Activated T-helper 1 cell treated with anti-CD3 and anti-CD28 coated beads, Interleukin-12 subunit alpha, Interleukin-12 subunit beta, Interleukin-2, Interleukin-4 antibody, amounts not matched to agents 30 ng/mL and 10 ng/mL and 1 ng/mL, durations not matched to agents 14 hours and 24 hours and 36 hours (primary cell): ENCODE measurements at places on chromosomes 4 and X. TPM values are rescaled to one million over a fixed set of nuclear protein-coding genes. Genes with fewer than 3 reads are reported as not detected.

DNA sequence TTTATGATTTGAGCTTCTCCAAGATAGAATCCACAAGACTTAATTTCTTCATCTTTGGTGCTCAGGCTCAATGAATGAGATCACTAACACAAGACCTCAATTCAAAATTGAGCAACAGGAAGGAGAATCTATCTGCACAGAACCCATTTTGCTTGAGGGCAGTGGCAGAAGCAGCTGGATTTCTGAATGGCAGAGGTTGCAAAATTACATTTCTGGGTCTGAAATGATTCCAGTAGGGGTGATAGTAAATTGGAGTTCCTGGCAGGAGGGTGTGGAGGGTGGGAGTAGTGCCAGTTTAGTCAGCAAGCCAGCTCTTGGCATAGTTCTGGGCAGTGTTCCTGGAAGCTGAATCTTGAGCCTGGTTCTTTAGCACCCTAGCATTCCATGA is 281.1 kb downstream of the SLC7A11 start:
- DNase-seq = no peak

DNA sequence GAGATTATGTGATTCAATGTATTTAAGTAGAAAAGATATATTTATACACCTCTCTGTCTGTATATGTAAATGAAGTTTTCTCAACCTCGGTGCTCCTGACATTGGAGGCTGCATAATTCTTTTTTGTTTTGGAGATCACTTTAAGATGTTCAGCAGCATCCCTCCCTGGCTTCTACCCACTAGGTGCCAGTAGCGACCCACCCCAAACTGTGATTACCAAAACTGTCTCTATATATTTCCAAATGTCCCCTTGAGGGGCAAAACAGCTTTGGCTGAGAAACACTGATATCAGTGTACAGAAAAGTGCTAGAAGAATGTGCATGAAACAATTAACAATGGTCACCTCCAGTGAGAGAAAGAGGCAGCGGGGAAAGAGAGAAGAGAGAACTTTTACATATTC is 51.2 kb downstream of the DCX start:
- DNase-seq = no peak

- no peak for DNase-seq
Observed at GRCh38 chrX:136975684-136976470, 57.9 kb downstream of the GPR101 start.

DNA sequence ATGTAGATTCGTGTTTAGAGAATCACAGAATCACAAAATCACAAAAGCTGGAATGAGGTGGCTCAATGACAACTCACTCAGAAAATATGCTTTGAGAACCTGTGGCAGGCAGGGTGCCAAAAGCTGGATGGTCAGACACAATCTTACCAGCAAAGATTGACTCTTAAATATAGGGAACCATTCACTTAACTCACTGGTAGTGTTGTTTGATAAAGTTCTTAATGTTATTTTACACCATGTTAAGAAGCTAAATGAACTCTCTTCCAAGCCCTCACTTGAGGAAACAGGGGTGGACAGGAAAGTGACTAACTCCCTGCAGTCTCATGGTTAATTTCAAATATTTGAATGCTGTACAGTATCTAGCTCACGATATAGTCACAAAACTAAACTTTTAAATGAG is 5.7 kb upstream of the SCOC start:
- DNase-seq = no peak

GRCh38 chrX:39840581-39841093 is 257.1 kb downstream of the BCOR start:
- DNase-seq = no peak

DNA sequence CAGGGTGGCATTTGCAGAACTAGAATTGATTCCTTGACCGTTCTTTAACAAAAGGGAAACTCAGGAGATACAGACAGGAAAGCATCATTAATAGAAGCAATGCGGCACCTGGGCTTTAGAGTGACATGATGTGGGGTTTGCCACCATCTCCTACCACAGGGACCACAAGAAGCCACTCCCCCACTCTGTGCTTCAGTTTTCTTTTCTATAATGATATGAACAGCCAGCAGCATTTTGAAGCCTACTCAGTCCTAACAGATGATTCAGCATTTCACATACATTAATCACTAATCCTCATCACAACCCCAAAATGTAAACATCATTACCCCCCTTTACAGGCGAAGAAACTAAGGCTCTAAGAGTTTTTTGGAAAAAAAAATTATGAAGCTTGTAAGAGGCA is 22.9 kb downstream of the CCDC149 start:
- DNase-seq = no peak

GRCh38 chr4:23260511-23260910 is 567.8 kb downstream of the GBA3 start:
- no peak for DNase-seq

DNA sequence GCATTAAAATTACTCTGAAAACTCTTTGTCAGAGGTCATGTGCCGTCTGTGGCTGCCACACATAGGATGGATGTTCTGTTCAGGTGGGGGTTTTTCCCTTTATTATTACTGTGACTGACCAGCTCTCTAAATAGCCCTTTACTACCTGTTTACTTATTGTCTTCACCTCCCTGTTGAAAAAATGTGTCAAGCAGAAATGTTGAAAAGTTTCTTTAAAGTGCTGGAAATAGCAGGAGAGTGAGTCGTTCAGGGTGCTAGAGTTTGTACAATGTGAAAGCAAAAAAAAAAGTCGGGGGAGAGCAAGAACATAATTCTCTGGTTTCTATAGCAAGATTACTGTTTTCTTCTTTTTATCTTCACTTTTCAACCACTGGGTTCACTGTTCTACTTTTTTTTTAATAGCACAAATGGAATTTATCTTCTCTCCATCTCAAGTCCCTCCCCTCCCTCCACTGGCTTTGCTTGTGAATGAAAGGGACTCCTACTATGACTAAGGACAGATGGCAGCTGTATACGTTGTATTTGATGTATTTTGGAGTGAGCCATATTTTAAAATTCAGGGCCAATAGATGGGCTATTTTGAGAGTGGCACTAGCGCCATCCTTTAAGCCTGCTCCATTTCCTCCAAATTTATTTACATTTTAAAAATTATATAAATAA is 33.3 kb downstream of the ARX start:
- DNase-seq = no peak

GRCh38 chr4:5112333-5113095 is 61.2 kb downstream of the STK32B start:
- no peak for DNase-seq

DNA sequence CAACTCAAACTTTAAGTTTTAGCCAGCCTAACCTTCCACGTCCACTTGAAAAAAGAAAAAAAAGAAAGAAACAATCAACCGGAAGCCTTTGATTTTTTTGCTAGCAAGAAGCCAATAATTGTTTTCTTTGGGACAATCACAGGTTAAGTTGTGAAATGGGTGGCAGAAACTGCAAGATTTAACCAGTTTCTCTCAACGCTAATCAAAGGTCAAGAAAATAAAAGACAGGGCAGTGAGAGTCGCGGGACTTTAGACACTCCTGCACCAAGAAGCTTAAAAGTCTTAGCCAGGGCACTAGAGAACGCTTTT is 1.0 kb downstream of the ACSL1 start:
- no peak for DNase-seq

- no peak for DNase-seq
Observed at GRCh38 chr4:10981576-10981975, 297.0 kb upstream of the CLNK start.

- DNase-seq = peak; percentile 5
Observed at GRCh38 chrX:153469811-153470410, 465 bp downstream of the HAUS7 start.

- no peak for DNase-seq
Observed at GRCh38 chrX:43313035-43313434, 343.1 kb upstream of the MAOA start.

GRCh38 chr4:176342384-176342783 is 22.6 kb downstream of the SPCS3 start:
- no peak for DNase-seq

GRCh38 chr4:177308125-177308524 is 1.5 kb upstream of the NEIL3 start:
- no peak for DNase-seq

- no peak for DNase-seq
Observed at GRCh38 chrX:13688384-13688957, 457 bp upstream of the RAB9A start.

- no peak for DNase-seq
Observed at GRCh38 chrX:14398725-14399124, 130.6 kb upstream of the GLRA2 start.

DNA sequence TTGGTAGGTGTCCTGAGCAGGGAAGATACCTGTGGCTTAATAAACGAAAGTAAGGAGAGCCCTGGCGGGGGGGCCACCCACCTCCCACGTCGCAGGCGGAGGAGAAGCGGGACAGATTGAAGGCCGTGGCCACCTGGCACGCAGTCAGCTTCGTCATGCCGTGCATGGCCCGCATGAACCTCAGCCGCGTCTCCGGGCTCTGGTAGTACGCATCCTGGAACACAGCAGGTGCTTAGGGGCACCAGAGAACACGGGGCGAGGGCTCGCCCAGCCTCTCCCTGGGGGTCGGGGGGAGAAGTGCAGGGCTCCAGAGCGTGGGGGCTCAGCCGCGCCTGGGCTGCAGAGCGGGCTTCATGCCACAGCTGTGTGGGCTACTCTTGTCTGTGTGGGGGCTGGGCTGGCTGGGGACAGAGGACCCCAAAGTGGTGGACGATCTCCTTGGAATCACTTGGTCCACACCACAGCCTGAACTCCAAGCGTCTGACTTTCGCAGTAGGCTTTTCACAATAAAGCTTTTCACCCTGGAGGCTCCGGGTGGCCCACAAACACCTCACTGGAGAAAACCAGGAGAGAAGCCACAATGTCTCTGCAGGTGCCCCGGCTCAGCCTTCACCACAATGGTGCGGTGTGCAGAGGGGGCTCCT is 27.1 kb upstream of the SLC25A6 start:
- DNase-seq = no peak

GRCh38 chr4:77154065-77154464 is 2.9 kb upstream of the CCNG2 start:
- DNase-seq = no peak

DNA sequence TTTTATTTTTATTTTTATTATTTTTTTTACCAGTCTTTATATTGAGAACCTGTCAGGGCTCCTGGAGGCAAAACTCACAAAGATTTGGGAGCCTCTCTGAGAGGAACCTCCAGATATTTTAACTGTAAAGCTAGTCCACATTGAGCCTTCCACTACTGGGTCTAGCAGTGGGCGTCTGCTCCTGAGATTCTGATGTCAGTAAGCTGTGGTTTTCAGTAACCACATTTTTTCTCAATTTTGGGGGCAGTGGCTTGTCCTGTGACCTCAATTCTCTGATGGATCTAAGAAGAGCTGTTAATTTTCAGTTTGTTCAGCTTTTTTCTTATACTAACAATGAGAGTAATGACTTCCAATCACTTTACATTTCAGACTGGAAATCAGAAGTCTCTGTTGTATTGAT is 23.6 kb upstream of the GPRASP1 start:
- DNase-seq = no peak

- DNase-seq = no peak
Observed at GRCh38 chr4:13142726-13143125, 341.4 kb downstream of the RAB28 start.

DNA sequence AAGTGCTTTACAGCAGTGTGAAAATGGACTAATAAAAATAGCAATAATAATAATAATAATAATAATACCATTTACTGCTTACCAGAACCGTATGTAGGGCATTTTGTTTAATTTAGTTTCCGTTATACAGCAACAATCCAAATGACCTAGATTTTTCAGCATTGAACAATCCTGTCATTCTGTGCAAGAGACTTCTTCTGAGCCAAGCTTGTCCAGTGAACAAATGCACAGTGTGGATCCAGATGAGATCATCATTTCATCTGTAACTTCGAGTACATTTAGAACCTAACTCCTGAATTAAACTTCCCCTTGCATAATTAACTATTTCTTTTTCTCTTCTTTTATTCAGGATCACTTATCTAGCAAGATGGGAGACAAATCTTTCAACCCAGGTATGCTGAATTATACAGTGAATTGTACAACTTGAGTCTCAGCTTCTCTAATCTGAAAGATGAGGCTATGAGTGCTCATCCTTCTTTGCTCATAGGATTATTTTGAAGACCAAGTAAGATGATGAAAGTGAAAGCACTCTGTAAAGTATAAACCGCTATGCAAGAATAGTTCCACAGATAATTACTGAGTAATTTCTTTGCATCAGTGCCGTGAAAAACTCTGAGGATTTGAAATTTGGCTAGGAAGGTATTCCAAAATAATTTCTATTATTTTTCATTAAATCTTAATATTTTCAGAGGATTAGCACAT is 6.6 kb downstream of the CLNK start:
- no peak for DNase-seq

GRCh38 chr4:185830263-185830994 is 18.4 kb upstream of the SORBS2 start:
- DNase-seq = no peak

GRCh38 chr4:38983787-38984598 is 48.2 kb downstream of the TMEM156 start:
- no peak for DNase-seq

DNA sequence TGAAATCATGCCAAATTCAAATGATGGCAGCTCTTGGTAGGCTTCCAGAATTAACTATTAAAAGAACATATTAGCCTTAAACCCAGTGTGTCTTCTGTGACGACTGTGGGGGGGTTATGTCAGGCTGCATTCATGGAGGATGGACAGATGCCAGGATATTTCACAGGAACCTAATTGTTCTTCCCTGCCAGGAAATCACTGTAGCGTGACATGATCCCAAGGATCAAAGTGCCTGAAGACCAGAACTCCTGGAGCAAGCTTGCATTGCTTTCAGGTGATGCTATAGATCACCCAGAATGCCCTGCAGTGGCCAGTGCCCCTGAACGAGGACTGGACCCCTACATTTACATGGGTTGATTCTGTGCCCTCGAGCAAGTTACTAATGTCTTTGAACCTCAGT is 1093.0 kb upstream of the TENM3 start:
- DNase-seq = no peak

GRCh38 chrX:113548308-113549015 is 707.8 kb upstream of the AMOT start:
- DNase-seq = no peak

DNA sequence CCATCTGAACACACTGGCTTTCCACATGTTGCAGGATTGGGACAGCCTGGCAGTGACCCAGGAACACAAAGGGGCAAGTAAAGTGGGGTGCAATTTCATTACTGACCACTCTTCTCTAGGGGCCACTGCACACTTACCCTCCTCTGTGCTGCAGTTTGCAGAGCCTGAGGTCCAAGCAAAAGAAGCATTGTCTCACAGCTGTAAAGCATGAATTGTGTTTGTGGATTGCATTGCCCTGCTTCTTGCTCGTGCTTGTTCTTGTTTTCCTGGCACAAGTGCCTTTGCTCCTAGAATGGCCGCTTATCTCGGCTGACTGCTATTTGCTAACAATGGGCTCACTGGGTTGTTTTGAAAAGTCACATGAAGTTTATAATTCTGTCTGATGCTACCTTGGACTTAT is 209.1 kb upstream of the JADE1 start:
- DNase-seq = no peak

The IL1RAPL2 gene
- total RNA-seq = not detected in 2 replicates

The ANOS1 gene
- not detected in 2 replicates for total RNA-seq

The IL13RA1 gene
- 0.57 and 0.73 TPM in 2 replicates for total RNA-seq

The MAGEA9B gene
- not detected in 2 replicates for total RNA-seq

The ZCCHC18 gene
- 0.57 and 0.76 TPM in 2 replicates for total RNA-seq

The PAGE2 gene
- not detected in 2 replicates for total RNA-seq

The IGSF1 gene
- not detected in 2 replicates for total RNA-seq

The SASH3 gene
- total RNA-seq = 129 and 135 TPM in 2 replicates

The MAGEB3 gene
- not detected in 2 replicates for total RNA-seq

The CENPI gene
- total RNA-seq = 11.4 and 13.1 TPM in 2 replicates

The TBC1D8B gene
- 0.26 and 0.32 TPM in 2 replicates for total RNA-seq

The CFAP299 gene
- not detected in 2 replicates for total RNA-seq

The WNK3 gene
- total RNA-seq = 0.02 and 0.16 TPM in 2 replicates

The STARD8 gene
- total RNA-seq = 2.3 and 2.6 TPM in 2 replicates

The HAND2 gene
- not detected in 2 replicates for total RNA-seq

The GPR173 gene
- total RNA-seq = not detected in 2 replicates

The TCEAL3 gene
- total RNA-seq = 0.23 and 0.32 TPM in 2 replicates

The RHOXF2B gene
- not detected in 2 replicates for total RNA-seq
